Activated T-cell treated with anti-CD3 and anti-CD28 coated beads, Interleukin-2, amount 50 U/mL, for 72 hours (primary cell): ENCODE measurements at places on chromosomes 3 and 15. TPM values are rescaled to one million over a fixed set of nuclear protein-coding genes. Genes with fewer than 3 reads are reported as not detected.

- no peak for DNase-seq
Observed at GRCh38 chr15:77538027-77538451, 94.7 kb downstream of the LINGO1 start.

DNA sequence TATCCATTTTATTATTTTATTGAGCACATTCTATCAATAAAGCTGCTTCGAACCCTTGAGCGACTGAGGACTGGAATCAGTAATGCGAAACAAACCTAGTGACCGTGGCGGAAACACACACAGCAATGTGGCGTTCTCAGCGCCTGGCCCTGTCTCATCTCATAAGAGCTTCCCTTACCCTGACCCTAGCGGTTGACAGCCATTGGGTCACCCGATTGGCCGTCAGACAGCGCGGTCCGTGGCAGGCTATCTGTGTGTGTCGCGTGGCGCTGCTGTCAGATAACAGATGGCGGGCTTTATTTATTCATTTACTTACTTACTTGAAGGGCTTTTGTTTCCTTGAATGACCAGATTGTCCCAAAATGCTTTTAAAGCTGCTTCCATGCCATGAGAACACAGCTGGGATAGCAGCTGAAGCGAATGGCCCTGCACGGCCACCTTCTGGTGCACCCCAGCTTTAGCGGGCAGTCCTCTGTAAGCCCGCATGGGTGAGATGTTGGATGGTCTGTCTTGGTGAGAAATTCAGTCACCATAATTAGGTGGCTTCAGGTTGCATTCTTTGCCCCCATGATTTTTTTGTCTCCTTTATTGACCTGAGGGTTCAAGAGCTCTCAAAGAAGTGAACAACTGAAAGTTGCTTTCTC lies 215.5 kb upstream of the BHLHE40 start:
- no peak for DNase-seq

DNA sequence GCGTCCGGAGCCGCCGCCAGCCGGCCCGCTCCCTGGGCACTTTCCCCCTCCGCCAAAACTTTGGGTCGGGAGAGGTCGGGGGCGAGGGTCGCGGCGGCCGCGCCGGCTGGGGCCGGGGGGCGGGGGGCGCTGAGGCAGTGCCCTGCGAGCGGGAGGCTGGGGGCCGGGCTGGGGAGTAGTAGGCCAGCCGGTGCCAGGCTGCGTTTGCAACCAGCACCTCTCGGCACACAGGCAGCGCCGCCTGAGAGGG lies 452 bp downstream of the BBX start:
- no peak for DNase-seq

DNA sequence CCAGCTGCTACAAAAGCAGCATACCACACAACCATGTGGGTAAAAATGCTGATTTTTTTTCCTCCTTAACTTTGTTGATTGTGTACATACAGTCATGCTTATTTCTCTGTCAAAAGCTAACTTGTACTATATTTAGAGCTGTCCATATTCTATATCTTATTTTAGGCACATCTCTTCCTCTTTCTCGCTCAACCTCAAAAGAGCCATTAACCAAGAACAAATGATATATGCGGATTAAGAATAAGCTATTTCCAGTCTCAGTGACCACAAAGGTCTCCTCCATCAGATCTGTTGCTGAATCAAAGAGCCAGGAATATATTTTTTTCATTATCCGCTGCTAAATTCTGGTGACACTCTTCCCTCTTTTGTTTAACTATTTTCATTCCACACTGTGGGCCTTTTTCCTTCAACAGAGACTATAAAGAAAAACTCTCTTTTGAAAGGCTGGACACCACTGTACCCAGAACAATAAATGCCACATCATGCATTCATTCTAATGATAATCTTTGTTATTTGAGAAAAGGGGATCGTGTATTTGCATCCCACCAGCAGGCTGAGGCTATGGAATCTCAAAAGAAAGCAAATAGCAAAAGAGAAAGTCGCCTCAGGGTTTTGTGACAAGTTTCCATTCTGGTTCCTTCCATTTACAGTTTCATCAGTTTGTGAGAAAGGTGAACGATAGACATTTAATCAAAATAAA lies 8.0 kb downstream of the TMEM212 start:
- no peak for DNase-seq

GRCh38 chr3:32095431-32095830 lies 11.0 kb upstream of the GPD1L start:
- DNase-seq: no peak

DNA sequence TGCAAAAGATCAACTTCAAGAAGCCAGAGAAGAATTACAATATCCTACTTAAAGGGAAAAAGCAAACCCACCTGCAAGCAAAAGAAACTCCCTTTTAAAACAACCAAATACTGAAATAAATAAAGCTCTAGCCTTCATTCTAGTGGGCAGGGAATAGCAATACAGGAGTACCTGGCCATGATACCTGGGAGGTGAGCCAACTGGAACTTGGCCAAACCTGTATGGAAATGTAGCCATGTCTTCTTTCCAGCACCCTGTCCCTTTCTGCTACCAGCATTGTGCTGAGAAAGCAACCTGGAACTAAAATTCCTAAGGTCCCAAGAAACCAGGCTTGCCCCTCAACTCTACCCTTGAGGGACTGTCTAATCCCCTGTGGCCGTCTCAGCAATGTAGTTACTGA lies 530.0 kb downstream of the EPHB1 start:
- no peak for DNase-seq

- DNase-seq: no peak
Observed at GRCh38 chr3:183233966-183234365, 19.1 kb upstream of the B3GNT5 start.

DNA sequence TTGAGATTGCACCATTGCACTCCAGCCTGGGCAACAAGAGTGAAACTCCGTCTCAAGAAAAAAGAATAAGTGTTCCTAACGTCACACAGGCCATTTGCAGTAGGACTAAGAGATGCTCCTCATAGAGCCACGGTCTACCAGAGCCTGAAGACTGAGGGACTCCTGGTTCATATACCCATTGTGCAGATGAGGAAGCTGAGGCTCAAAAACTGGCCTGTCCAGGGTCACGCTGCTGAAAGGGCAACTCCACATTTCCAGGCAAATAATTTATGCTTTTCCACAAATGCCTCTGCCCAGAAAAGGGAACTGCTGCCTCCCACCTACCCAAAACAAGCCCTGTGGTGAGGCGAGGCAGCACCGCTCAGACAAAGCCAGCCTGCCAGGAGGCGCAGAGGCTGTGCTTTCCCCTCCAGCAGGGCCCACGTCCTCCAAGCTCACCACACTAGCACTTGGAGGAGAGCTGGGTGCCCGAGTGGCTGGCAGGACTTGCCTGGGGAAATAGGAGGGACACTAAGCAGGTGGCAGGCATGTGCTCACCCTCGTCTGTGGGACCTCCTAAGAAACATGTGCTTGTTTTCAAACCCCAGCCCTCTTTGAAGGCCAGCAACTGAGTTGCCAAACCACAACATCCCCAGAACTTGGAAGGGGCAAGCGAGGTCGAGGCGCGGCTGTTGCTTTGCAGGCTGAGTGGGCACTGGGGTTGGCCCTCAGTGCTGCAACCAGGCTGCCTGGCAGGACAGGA lies 195.6 kb downstream of the XXYLT1 start:
- no peak for DNase-seq

DNA sequence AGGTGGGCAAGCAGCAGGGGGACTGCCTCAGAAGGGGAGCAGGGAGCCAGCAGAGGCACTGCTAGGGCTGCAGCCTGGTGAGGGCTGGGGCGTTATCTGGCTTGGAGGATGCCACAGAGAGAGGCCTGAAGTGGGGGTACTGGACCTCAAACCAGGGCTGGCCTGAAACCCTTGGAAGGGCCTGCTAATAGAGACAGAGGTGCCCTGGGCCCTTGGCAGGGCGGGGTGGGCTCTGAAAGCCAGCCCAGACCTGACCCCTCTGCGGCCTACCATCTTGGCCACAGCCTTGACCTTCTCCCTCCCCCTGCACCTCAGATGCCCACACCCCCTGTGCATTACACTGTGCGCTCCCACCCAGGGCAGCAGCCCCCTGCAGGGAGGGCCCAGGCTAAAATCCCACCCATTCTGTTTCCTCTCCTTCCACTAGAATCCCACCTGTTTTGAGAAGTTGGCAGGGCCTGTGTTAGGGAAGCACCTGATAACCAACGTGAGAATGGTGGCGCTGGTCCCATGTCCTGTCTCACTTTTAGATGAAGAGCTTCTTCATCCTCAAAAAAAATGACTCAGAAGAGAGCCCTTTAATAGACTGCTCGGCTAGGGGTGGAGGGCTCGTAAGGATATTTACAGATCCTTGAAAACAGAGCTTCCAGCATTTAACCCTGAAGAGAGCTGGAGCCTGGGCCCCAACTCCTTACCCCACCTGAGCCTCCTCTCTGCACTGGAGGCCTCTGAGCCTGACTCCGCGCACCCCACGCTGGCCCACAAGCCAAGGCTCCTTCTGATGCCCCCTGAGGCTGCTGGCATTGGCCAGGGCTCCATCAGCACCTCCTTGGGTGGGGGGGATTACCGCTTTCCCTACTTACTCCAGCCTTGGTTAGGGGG lies 29.8 kb downstream of the LOXL1 start:
- DNase-seq: no peak

- no peak for DNase-seq
Observed at GRCh38 chr3:112117841-112118571, 15.0 kb downstream of the GCSAM start.

DNA sequence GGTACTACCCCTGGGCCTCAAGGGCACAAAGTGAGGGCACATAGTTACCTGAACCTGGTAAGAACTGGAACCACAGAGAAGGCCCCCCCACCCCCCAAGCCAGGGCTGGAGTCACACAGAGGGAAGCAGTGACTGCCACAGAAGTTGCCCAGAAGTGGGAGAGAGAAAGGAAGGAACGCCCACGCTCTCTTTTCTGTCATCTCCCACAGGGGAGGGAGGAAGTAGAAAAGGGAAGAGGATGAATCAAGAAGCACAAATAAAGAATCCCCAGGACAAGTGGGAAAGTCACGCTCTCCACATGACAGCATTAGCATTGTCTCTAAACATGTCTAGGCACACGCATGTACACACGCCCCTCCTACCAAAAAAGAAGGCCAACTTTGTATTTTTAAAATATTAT lies 114.7 kb upstream of the FRMD4B start:
- DNase-seq: no peak

DNA sequence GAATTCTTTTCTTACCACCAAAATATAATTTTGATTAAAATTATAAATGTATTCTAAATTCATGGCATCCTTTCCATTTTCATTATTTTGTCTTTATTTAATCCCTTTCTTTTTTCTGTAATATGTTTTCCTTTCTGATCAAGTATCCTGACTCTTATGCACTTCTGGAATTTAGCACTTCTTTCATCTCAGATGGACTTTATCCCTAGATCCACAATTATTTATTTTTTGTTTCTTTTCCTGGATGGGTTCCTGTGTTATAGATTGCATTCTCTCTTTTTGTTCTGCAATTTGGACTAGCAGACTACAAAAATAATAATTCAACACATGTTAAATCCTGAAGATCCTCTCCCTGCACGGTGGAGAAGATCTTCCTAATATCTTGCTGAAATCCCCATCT lies 76.9 kb upstream of the CDIN1 start:
- DNase-seq: no peak

- no peak for DNase-seq
Observed at GRCh38 chr3:25469558-25469957, 41.5 kb downstream of the RARB start.

DNA sequence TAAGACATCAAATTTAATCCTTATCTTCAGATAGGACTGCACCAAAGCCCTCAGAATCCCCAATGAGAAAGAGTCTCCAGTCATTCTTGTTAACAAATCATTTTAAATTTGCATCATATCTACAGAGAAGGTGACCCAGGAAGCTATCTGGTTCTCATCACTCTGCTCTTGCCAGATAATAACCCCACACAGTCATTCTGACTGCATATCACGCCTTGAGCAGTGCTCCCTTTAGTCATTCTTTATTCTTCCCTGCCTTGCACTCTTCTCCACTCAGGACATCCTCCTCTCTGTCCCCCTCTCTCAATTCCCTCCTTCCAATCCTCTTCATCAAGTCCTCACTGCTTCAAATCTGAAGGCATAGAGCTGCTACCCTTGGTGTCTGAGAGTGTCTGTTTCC lies 83.7 kb upstream of the COL6A6 start:
- DNase-seq: no peak

DNA sequence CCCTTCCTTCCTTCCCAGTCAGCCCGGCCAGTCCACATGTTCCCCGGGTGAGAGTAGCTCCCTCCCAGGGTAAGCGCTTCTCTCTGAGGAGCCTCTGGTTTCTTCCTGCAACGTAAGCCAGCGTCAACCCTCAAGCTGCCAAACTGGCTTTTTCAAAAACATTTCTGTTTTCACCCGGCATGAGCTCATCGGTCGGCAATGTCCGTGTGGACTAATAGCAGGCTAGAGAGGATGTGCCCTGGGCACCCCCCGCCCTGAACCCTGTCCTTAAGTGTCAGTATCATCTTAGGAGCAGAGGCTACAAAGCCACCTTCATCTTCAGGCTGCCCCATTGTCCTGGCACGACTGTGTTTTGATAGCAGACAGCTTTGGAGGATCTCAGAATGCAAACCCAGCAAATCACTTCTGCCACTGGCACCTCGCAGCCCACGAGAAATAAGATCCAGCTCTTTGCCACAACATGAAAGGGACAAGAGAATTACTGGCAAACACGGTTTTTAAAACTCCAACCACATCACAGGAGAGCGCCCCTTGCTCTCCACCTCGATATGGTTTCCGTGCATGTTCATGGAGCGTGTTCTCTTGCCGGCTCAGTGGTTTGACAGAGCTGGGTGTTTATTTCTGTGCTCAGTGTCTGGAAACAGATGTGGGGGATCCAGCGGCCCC lies 9.9 kb downstream of the ALDH1A3 start:
- DNase-seq: no peak

GRCh38 chr3:187025254-187025655 lies 94.9 kb downstream of the ST6GAL1 start:
- DNase-seq: peak; percentile 59

- DNase-seq: no peak
Observed at GRCh38 chr3:98705694-98706093, 57.4 kb upstream of the ST3GAL6 start.

- no peak for DNase-seq
Observed at GRCh38 chr3:126939733-126940132, 43.2 kb upstream of the PLXNA1 start.

The CCR9 gene
- total RNA-seq: not detected

The MB21D2 gene
- 10.5 TPM for total RNA-seq

The PLXNA1 gene
- 3.7 TPM for total RNA-seq
